Activated naive CD8-positive, alpha-beta T cell treated with anti-CD3 and anti-CD28 coated beads for 36 hours (primary cell): ENCODE measurements at places on chromosomes 2 and 18. TPM values are rescaled to one million over a fixed set of nuclear protein-coding genes. Genes with fewer than 3 reads are reported as not detected.

The UGT1A6 gene
- not detected for total RNA-seq

The RAD51AP2 gene
- total RNA-seq, result not detected

The FZD7 gene
- total RNA-seq, result 0.52 TPM

The GMPPA gene
- total RNA-seq, result 29.1 TPM

The IL36B gene
- not detected for total RNA-seq

The OSR1 gene
- total RNA-seq, result not detected

The COQ10B gene
- 19.5 TPM for total RNA-seq

The TM4SF20 gene
- not detected for total RNA-seq
